ENCODE measurements at places on chromosomes 5 and 9. TPM values are rescaled to one million over a fixed set of nuclear protein-coding genes. Genes with fewer than 3 reads are reported as not detected.

The GABRA1 gene
- not detected for total RNA-seq

The BTF3 gene
- 355 TPM for total RNA-seq

The TNIP1 gene
- 49.8 TPM for total RNA-seq

The LCN9 gene
- total RNA-seq, result not detected

The ZFP37 gene
- total RNA-seq, result 5.5 TPM

The SLC27A6 gene
- total RNA-seq, result 10.1 TPM

The TTC39B gene
- total RNA-seq, result 22.9 TPM

The UTP15 gene
- total RNA-seq, result 19.6 TPM

The NUTM2F gene
- total RNA-seq, result not detected

The IRX4 gene
- 6.0 TPM for total RNA-seq

The GADD45G gene
- 8.3 TPM for total RNA-seq

The SGCD gene
- total RNA-seq, result 54.5 TPM

The NUTM2G gene
- total RNA-seq, result not detected

The RNF208 gene
- 0.20 TPM for total RNA-seq

The TRIM14 gene
- total RNA-seq, result 2.8 TPM

The GPR150 gene
- not detected for total RNA-seq

The SELENOP gene
- 597 TPM for total RNA-seq

The SH2D3C gene
- total RNA-seq, result 5.7 TPM

The SPATA31D1 gene
- total RNA-seq, result not detected

The IFNA21 gene
- total RNA-seq, result not detected

The FCN2 gene
- 0.39 TPM for total RNA-seq

The CTNND2 gene
- total RNA-seq, result 1.4 TPM

The FAF2 gene
- 32.4 TPM for total RNA-seq

The COL27A1 gene
- total RNA-seq, result 31.1 TPM

The C5orf58 gene
- total RNA-seq, result not detected

The TJP2 gene
- 78.6 TPM for total RNA-seq

The ADGRD2 gene
- total RNA-seq, result not detected

The AMBP gene
- total RNA-seq, result 0.30 TPM

The PCDHA10 gene
- total RNA-seq, result 0.20 TPM

The FST gene
- total RNA-seq, result 58.7 TPM

The FREM1 gene
- 30.9 TPM for total RNA-seq

The LHFPL2 gene
- total RNA-seq, result 75.7 TPM

The NTNG2 gene
- 1.6 TPM for total RNA-seq

The ASPN gene
- total RNA-seq, result 197 TPM

The PALM2AKAP2 gene
- total RNA-seq, result 22.3 TPM

The CYLC2 gene
- not detected for total RNA-seq

The SLCO6A1 gene
- total RNA-seq, result not detected

The NMUR2 gene
- total RNA-seq, result 0.10 TPM

The SMIM23 gene
- not detected for total RNA-seq

The CDHR2 gene
- not detected for total RNA-seq

The HMMR gene
- total RNA-seq, result 12.2 TPM

The PBX3 gene
- 15.3 TPM for total RNA-seq

The MAPKAP1 gene
- 35.2 TPM for total RNA-seq

The SOX30 gene
- total RNA-seq, result 0.10 TPM

The SPAG8 gene
- total RNA-seq, result 1.2 TPM

The BRINP1 gene
- total RNA-seq, result 0.59 TPM

The CCDC183 gene
- 0.59 TPM for total RNA-seq

The SMIM33 gene
- not detected for total RNA-seq

The MELK gene
- 12.0 TPM for total RNA-seq

The RAI14 gene
- 44.7 TPM for total RNA-seq

The BHMT gene
- 0.39 TPM for total RNA-seq

The HACD4 gene
- 4.7 TPM for total RNA-seq

The ARSI gene
- total RNA-seq, result 2.6 TPM

Measured in skin of body (tissue), 3 donors.